ENCODE measurements at places on chromosomes 2 and 18. TPM values are rescaled to one million over a fixed set of nuclear protein-coding genes. Genes with fewer than 3 reads are reported as not detected.

Gene AQP4
- not detected for total RNA-seq

Gene CLASP1
- 31.3 TPM for total RNA-seq

Gene MEIS1
- total RNA-seq, result 24.1 TPM

Gene CYTIP
- 0.07 TPM for total RNA-seq

Gene MYO7B
- total RNA-seq, result 1.5 TPM

Gene MOCOS
- 1.3 TPM for total RNA-seq

Gene CSRNP3
- total RNA-seq, result not detected
